NCI-H187 treated with DMSO at 0.1 percent for 48 hours (cell line): ENCODE measurements at places on chromosomes 6 and 20.

DNA sequence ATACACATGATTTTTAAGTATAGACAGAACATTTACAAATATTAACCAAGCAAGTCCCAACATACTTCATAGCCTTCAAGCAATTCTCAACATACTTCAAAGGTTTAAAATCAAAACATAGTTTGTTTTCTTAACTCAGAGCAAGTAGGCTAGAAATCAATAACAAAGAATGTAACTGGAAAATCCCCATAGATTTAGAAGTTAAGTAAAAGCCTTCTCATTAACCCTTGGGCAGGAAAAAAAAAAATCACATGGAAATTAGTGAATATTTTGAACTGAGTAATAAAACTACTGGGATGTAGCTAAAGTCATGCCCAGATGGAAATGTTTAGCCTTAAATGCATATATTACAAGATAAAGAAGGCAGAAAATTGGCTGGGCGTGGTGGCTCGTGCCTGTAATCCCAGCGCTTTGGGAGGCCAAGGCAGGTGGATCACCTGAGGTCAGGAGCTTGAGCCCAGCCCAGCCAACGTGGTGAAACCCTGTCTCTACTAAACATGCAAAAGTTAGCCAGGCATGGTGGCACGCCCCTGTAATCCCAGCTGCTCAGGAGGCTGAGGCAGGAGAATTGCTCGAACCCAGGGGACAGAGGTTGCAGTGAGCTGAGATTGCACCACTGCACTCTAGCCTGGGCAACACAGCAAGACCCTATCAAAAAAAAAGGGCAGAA lies 316.1 kb downstream of the TAF4 start:
- no peak for DNase-seq

DNA sequence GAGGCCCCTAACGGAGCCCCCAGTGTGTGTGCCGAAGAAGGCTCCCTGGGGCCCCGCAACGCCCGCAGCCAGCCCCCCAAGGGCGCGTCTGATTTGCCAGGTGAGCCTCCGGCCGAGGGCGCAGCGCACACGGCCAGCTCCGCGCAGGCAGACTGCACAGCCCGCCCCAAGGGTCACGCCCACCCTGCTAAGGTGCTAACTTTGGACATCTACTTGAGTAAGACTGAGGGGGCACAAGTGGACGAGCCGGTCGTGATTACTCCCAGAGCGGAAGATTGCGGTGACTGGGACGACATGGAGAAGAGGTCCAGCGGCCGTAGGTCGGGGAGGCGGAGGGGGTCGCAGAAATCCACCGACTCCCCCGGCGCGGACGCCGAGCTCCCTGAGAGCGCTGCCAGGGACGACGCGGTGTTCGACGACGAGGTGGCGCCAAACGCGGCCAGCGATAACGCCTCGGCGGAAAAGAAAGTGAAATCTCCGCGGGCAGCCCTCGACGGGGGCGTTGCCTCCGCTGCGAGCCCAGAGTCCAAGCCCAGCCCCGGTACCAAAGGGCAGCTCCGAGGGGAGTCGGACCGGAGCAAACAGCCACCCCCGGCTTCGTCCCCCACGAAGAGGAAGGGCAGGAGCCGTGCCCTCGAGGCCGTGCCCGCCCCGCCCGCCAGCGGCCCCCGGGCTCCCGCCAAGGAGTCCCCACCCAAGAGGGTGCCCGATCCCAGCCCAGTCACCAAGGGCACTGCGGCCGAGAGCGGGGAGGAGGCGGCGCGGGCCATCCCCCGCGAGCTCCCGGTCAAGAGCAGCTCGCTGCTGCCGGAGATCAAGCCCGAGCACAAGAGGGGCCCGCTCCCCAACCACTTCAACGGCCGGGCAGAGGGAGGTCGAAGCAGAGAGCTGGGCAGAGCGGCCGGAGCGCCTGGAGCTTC lies 117.0 kb downstream of the RTN4IP1 start:
- no peak for DNase-seq

DNA sequence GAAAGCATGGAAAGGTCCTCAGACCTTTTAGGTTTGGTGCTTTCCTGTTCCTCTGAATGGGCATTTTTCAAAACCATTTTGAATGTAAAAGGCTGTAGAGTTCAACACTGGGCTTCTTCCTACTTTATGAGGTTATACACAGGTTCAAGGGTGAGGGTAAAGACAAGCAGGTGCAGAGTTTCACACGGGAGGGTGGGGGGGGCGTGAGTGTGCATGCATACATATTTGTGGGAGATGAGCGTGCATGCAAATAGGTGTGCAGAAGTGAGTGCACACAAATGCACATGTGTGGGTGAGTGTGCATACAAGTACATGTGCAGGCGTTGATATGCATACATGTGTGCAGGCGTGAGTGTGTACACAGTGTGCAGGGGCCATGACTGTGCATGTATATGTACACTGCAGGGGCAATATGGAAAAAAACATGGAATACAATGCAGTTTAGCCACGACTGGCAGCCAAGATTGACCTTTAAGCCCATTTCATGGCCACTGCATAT lies 183.1 kb downstream of the GMPR start:
- no peak for DNase-seq

DNA sequence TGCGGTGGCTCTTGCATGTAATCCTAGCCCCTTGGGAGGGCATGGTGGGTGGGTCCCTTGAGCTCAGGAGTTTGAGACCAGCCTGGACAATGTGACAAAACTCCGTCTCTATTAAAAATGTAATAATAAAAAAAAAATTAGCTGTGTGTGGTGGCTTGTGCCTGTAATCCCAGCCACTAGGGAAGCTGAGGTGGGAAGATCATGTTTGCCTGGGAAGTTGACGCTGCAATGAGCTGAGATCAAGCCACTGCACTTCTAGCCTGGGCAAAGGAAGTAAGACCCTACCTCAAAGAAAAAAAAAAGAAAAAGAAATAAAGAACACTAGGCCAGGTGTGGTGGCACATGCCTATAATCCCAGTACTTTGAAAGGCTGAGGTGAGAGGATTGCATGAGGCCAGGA lies 4.5 kb upstream of the SAMHD1 start:
- no peak for DNase-seq

GRCh38 chr6:3911130-3911529 lies 62.0 kb downstream of the FAM50B start:
- DNase-seq, result no peak

DNA sequence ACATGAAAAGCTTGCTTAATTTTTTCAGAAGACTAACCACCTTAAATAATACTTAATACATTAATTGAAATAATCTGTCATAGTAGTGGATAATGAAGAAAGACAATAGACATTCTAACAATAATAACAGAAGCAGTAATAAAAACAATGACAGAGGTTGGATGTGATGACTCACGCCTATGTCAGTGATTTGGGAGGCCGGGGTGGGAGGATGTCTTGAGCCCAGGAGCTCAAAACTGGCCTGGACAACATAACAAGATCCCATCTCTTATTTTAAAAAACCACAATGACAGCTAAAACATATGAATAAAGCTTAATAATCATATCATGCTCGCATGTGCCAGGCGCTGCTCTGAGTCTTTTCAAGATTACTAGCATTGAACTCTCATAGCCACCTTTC lies 105.5 kb downstream of the IPCEF1 start:
- no peak for DNase-seq

GRCh38 chr6:163738304-163738703 lies 323.8 kb downstream of the QKI start:
- no peak for DNase-seq

DNA sequence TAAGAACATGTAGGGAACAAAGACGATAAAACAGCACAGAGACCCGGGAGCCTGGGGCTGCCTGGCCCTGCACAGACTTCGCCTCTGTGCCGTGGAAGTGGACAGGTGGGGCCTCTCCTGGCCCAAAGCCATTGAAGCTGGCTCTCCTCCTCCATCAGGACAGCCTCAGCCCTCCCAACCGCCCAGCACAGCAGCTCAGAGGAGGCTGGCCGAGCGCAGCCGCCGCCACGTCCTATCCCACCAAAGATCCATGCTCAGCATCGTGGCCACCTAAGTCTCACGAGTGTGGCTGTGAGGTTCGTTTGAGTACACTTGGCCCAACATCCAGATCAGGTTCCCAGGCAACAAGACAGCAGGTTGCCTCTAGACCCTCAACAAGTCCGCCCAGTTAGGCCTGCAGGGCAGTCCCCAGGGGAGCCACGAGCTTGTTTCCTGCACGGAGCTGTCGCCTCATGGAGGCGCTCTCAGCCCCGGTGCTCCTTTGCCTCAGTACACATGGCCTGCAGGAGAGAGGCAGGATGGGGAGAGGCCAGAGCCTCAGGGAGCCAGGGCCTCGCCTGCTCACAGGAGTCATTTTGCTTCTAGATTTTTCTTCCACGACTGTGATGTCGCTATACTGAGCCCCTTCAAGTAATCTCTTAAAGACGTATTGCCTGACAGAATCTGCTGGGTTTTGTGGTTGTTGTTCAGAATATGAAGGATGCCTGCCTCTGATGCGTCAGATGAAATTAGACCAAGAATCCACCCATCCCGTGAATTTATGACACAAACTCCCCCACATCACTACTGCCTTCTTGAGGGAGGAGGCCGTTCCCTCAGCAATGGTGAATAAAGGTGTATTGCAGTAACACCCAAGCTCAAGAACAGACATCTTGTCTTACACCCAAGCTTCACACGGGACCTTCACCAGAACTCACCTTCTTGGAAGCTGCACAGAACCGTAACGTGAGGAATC lies 102.7 kb downstream of the RNASET2 start:
- DNase-seq, result no peak

- no peak for DNase-seq
These were observed 474.3 kb downstream of the RFPL4B start for GRCh38 chr6:112821476-112821875.

- DNase-seq, result no peak
These were observed 83.9 kb upstream of the GPR6 start for GRCh38 chr6:109894181-109894580.

GRCh38 chr6:30829639-30830255 lies 54.6 kb upstream of the DDR1 start:
- DNase-seq, result no peak

GRCh38 chr20:36591854-36592641 lies 13.5 kb upstream of the RAB5IF start:
- no peak for DNase-seq

DNA sequence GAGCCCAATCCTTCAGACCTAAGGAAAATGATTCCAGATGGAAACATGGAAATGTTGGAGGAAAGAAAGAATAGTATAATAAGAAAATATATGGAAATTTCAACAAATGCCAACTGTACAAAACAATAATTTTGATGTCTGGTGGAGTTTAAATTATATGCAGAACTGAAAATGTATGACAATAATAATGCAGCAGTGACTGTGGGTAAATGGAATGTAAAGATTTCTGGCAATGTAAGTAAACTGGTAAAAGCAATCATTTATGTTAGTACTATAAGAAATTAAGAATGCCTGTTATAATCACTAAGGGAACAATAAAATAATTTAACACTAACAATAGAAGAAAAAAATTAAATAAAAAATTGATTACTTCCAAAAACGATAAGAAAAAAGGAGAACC lies 89.0 kb downstream of the EDN1 start:
- DNase-seq, result no peak

DNA sequence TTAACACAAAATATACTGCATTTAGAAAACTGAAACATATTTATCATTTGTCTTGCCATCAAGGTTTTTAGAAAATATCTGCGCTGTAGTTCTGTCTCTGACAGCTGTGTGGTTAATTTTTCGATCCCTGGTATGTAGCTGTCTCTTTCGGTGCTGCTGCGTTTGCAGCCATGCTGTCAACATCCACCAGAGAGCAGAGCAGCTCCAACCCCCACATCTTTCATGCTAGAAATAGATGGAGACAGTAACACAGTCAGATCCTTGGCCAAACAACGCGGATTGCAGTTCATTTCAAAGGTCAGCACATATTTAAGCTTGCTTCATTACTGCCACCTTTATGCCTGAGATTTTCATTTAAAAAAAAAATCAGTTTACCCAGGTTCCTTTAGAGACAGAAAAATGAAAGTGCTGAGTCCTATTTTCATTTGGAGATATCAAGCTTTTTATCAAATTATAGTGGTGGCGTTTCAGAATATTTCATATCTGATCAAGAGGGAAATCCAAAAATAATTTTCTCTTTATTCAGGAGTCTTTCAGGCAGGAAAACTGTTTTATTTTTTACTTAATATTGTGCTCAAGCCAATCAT lies 157.7 kb upstream of the MMS22L start:
- DNase-seq, result no peak

- no peak for DNase-seq
These were observed 202.2 kb upstream of the CCN2 start for GRCh38 chr6:132153221-132153898.
